Activated T-helper 1 cell treated with anti-CD3 and anti-CD28 coated beads, Interleukin-12 subunit alpha, Interleukin-12 subunit beta, Interleukin-2, Interleukin-4 antibody, amounts not matched to agents 30 ng/mL and 10 ng/mL and 1 ng/mL, durations not matched to agents 14 hours and 24 hours and 36 hours (primary cell): ENCODE measurements at places on chromosomes 7 and 10. TPM values are rescaled to one million over a fixed set of nuclear protein-coding genes. Genes with fewer than 3 reads are reported as not detected.
A peak's percentile ranks its signal among the peaks of the same experiment; 100 is the strongest.

DNA sequence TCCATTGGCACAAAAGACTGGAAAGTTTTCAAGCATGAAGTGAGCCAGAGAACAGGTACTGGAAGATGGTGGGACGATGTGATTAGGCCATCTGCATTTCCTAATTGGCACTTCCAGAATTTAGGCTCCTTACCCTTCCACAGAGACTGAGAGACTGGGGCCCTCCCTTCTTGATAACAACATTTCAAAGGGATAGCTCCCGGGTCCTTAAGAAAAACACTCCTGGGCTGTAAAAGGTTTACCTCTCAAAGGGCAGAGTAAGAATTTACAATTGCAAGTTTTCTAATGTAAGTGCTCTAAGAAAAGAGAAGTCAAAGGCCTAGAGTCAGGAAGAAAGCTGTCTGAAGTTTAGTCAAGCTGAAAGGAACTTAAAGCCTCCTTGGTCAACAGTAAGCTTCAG is 559.5 kb upstream of the C7orf33 start:
- no peak for DNase-seq
- no peak overlapping the region for H3K4me3 ChIP-seq
- no peaks in the 10 kb centered on the region for H3K36me3 ChIP-seq
- no peaks in the 10 kb centered on the region for H3K4me1 ChIP-seq
- H3K27ac ChIP-seq, result no peak overlapping the region

GRCh38 chr10:117167789-117168674 is 29.3 kb upstream of the KCNK18 start:
- H3K4me1 ChIP-seq, result peaks cover 7% of the 10 kb centered on the region
- peak; percentile 39 for DNase-seq
- peaks cover 73% of the 10 kb centered on the region for H3K27me3 ChIP-seq
- H3K4me3 ChIP-seq, result no peak overlapping the region

- no peaks in the 10 kb centered on the region for H3K4me1 ChIP-seq
- H3K27ac ChIP-seq, result no peak overlapping the region
- no peaks in the 10 kb centered on the region for H3K36me3 ChIP-seq
- no peak overlapping the region for H3K4me3 ChIP-seq
These were observed 128.6 kb upstream of the SVIL start for GRCh38 chr10:29763396-29763795.

DNA sequence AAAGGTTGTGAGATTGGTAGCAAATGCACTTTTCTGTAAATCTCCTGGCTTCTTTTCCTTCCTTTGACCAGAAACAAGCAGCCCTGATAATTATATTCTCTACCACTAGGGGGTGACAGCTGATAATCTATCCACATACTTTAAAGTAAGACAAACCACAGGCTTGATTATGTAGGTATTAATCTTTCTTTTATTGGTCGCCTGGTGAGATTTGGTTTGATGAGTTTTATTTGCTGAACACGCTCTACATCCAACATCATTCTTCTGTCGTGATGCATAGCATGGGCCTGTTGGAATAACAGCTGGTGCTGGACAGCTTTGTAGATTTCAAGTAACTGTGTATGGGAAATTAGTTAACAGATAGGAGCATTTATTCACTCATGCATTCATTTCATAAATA is 63.5 kb downstream of the ZNF365 start:
- no peak overlapping the region for H3K27ac ChIP-seq
- peaks cover 12% of the 10 kb centered on the region for H3K4me1 ChIP-seq
- no peaks in the 10 kb centered on the region for H3K36me3 ChIP-seq
- H3K4me3 ChIP-seq, result no peak overlapping the region
- peaks cover 15% of the 10 kb centered on the region for H3K27me3 ChIP-seq
- DNase-seq, result no peak

DNA sequence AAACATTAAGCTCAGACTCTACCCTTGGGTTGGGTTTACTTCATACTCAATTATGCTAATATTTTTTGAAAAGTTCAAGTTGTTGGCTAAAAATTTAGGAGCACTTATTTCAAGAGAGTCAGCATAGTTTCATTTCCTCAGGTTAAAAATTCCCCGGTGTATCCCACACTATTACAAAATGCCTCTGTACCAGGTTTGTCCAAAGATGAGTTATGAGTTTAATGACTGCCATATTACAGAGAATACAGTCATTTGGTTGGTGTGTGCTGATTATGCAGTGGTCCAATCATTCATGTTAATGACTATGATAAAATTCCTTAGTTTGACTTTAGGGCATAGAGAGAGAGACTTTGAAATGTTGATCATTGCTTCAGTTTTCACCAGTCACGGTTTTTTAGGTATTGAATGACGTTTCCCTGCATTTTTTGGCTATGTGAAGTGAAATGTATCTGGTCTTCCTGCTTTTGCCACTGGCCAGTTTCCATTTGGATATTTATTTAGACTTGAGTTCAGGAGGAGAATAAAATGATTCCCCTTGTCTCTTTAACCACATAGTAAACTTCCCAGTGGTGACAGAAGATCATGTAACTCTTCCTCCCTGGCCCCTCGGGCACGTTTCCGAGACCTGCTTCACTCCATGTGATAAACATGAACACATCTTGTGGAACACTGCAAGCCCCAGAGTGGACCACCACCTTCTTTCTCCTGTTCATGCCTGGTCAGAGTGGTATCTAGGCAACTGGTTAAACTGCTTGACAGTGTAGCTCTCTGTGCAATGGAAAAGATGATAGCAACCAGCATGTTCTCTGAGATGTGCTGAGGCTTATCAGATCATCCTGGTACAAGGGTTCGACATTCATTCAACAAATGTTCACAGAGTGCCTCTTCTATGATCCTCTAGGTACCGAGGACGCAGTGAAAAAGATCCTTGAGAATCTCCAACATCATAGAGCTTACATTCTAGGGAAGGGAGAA is 153.6 kb downstream of the CACNB2 start:
- H3K27me3 ChIP-seq, result no peaks in the 10 kb centered on the region
- H3K27ac ChIP-seq, result no peak overlapping the region
- no peak overlapping the region for H3K4me3 ChIP-seq
- H3K4me1 ChIP-seq, result no peaks in the 10 kb centered on the region

DNA sequence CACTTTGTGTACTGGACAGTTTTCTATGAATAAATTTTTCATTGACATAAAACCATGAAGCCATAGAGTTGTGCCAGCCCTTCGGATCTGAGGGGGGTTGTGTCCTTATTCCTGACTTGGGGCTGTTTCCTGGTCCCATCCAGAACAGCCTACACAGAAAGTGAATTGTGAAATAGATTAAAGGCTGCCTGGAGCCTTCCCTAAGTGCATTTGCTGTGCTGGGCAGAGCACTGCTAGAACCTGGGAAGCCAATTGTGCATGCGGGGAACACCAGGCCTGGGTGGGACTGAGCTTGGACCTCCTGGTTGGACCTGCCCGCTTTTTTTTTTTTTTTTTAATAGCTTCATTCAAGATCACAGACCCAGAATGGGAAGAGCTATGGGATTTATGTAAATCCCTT is 238.9 kb downstream of the ARHGAP21 start:
- no peak overlapping the region for H3K27ac ChIP-seq
- no peak overlapping the region for H3K4me3 ChIP-seq
- DNase-seq, result no peak
- H3K27me3 ChIP-seq, result peaks cover 5% of the 10 kb centered on the region
- peaks cover 9% of the 10 kb centered on the region for H3K4me1 ChIP-seq

DNA sequence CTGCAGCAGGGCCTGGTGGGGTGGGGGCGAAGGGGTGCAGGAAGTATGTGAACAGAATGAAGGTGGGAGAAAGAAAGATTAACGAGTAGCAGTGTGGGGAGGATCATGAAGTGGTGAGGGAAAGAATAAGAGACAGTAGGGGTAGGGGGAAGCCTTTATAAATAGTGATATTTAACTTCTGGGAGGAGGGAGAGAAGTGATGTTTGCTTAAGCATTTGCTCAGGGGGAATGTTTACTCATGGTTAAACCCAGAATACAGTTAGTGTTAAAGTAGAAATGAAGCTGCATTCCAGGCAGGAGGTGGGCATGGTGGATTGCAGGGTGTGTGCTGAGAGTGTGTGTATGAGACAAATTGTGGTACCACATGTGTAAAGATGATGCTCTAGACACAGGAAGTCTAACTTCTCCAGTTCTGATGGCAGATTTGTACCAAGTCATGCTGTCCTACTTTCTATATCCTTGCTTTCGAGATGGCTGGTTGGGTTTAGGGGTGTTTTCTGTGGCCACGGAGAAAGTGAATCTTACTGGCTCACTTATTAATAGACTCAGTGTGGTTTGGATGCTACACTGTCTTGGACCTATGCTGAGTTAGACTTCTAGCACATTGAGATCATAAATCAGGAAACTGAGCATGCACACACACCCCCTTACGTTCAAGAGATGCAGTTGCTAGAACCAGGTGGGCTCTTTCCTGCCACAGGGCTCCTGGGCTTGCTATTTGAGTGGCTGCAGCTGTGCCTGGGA is 10.6 kb upstream of the DNMBP start:
- H3K4me1 ChIP-seq, result peaks cover 14% of the 10 kb centered on the region
- peaks cover 6% of the 10 kb centered on the region for H3K27me3 ChIP-seq
- no peaks in the 10 kb centered on the region for H3K36me3 ChIP-seq
- DNase-seq, result no peak

DNA sequence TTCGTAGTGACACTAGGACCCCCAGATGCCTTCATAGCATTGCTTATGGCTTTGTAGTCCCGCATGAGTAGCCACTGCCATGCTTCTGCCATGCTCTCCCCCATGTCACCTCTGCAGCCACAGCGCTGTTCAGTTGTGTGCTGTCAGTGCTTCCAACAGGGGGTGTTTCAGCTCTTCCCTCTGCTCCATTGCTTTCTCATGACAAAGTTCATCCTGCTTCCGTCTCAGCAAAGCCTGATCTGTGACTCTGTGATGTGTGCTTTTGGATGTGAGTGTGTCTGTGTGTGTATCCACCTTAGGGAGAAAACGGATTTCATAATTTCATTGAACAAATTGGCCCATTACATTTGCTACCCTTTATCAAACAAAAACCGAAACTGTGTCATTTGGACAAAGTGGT is 134.9 kb upstream of the SAMD8 start:
- H3K36me3 ChIP-seq, result peaks cover 35% of the 10 kb centered on the region
- H3K4me3 ChIP-seq, result no peak overlapping the region
- H3K4me1 ChIP-seq, result peaks cover 39% of the 10 kb centered on the region
- H3K27ac ChIP-seq, result no peak overlapping the region

GRCh38 chr7:135236727-135237126 is 3.1 kb downstream of the STRA8 start:
- peaks cover 10% of the 10 kb centered on the region for H3K4me1 ChIP-seq
- no peak for DNase-seq
- peaks cover 3% of the 10 kb centered on the region for H3K27me3 ChIP-seq
- H3K4me3 ChIP-seq, result peak overlapping the region; percentile 35
- H3K36me3 ChIP-seq, result no peaks in the 10 kb centered on the region
- peak overlapping the region; percentile 42 for H3K27ac ChIP-seq

GRCh38 chr10:75115137-75115536 is 3.7 kb downstream of the SAMD8 start:
- H3K27ac ChIP-seq, result peak overlapping the region; percentile 31
- no peaks in the 10 kb centered on the region for H3K27me3 ChIP-seq
- H3K36me3 ChIP-seq, result peaks cover 10% of the 10 kb centered on the region
- H3K4me3 ChIP-seq, result no peak overlapping the region
- peaks cover 49% of the 10 kb centered on the region for H3K4me1 ChIP-seq

DNA sequence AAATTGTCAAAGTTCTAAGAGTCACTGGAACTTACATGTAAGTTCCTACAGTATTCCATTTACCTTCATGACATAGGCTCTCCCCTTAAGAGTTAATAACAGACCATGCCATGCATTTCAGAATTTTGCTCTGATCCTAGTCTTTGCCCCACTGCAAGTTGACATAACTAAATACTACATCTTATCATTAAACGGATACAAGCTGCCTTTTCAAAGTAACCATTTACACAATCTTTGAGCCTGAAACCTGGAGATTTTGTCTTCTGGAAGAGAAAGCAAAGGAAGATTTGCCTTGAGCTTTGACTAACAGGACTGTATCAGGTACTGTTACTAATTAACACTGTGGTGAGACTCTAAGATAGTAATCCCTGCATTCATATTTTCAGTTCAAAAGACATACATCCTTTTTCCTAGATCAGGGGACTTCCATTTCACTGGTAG is 9.3 kb upstream of the AKR1D1 start:
- no peak for DNase-seq
- H3K27ac ChIP-seq, result no peak overlapping the region
- no peak overlapping the region for H3K4me3 ChIP-seq
- no peaks in the 10 kb centered on the region for H3K4me1 ChIP-seq
- no peaks in the 10 kb centered on the region for H3K36me3 ChIP-seq

- no peak for DNase-seq
- peaks cover 3% of the 10 kb centered on the region for H3K27me3 ChIP-seq
- peaks cover 32% of the 10 kb centered on the region for H3K4me1 ChIP-seq
- H3K27ac ChIP-seq, result no peak overlapping the region
These were observed 7.4 kb upstream of the FAS start for GRCh38 chr10:88983206-88983605.

DNA sequence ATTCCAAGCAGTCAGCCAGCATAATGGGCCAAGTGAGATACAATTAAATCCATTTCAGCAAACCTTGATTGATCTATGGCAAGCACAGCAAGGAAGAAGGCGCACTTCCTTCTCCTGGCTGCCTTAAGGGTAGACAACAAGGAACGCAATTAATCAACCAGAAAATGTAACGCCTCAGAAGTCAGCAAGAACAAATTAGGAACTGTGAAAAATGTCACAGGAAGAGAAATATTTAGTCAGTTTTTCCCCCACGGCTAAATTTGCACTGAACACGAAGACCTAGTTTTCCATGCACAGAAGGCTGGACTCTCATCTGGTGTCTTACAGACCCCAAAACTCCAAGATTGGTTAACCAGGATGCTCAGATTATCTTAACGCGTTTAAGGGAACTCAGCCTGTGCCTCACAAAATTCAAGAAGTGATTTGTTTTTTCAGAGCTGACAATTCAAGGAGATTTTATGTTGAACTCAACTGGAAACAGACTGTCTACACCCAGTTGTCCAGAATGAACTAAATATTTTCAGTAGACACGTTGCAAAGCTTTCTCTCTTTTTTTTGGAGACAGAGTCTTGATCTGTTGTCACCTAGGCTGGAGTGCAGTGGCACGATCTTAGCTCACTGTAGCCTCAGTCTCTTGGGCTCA is 14.2 kb downstream of the SNX8 start:
- no peaks in the 10 kb centered on the region for H3K36me3 ChIP-seq
- no peak for DNase-seq

DNA sequence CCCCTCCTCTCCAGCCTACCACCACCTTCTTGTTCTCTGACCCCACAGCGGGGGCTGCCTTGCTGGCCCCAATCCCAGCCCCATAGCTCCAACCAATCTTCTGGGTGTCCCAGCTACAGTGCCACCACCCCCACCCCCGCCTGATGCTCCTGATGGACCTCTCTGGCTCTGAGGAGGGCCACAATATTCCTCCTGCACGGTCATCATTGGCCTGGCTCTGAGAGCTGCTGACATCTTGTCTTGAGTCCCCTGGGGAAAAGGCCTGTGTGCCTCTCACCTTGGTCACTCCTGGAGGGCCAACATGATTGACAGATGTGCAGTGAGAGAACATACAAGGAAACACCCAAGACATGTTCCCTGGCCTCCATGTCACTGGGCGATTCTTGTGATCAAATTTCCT is 7.6 kb downstream of the GDF2 start:
- H3K27me3 ChIP-seq, result peaks cover 5% of the 10 kb centered on the region
- H3K4me3 ChIP-seq, result no peak overlapping the region
- no peak overlapping the region for H3K27ac ChIP-seq
- no peaks in the 10 kb centered on the region for H3K4me1 ChIP-seq
- DNase-seq, result no peak

GRCh38 chr7:121107923-121108498 is 119.5 kb downstream of the CPED1 start:
- DNase-seq, result no peak
- H3K4me1 ChIP-seq, result no peaks in the 10 kb centered on the region
- no peak overlapping the region for H3K27ac ChIP-seq
- no peak overlapping the region for H3K4me3 ChIP-seq

MYH16 gene
- total RNA-seq, result not detected in 2 replicates

GALNT17 gene
- not detected in 2 replicates for total RNA-seq

TMEM196 gene
- total RNA-seq, result not detected in 2 replicates

ATG9B gene
- 4.7 and 6.3 TPM in 2 replicates for total RNA-seq
